Head of caudate nucleus (tissue), 42 donors: ENCODE measurements at places on chromosomes 6 and 20.

DNA sequence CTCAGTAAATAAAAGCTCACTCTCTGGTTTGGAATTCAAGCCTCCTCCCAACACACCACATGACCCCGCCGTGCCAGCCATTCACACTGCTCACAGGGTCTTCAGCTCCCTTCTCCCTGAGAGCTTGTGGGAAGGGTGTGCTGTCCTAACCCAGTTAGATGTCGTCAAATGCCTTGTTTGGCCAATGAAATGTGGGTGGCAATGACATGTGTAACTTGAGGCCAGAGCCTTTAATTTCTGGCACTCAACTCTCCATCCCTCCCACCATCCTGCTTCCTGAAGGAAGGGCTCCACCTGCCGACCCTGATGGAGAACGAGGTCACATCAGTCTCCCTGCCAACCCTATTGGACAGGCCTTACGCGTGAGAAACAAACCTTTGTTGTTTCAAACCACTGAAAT lies 224.5 kb upstream of the AGPAT4 start:
- DNase-seq = no peak

- DNase-seq = peak; percentile 51
Observed at GRCh38 chr6:110039981-110040383, 61.9 kb downstream of the GPR6 start.

DNA sequence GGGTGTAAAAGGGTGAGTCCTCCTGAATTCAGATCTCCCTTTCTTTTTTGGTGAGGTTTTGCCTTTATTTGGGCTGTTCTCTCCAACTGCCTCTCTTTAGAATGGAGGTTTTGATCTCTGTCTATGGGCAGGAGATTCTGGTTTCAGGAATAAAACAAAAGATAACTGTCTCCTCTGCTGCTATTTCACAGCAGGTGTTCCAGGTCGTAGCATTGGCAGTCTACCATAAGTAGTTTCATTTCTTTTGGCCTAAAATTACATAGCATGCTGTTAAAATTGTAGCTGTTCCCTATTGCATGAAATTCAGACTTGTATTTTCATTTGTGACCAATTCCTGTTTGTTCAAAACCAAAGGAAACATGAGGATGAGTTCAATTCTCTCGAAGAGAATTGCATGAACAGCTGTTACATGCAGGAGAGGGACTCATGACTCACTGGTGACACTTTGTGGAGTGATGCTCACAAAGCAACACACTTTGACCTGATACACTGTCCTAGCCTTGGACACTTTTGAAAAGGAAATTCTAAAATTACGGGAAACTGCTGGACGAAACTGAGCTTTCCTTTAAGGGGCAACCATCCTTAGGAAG lies 76.8 kb upstream of the SIRPG start:
- DNase-seq = peak; percentile 13

GRCh38 chr20:47499053-47499452 lies 2.6 kb upstream of the NCOA3 start:
- no peak for DNase-seq

- no peak for DNase-seq
Observed at GRCh38 chr20:51660672-51661608, 107.2 kb downstream of the ATP9A start.

- DNase-seq = no peak
Observed at GRCh38 chr6:108690326-108691049, 129.8 kb downstream of the FOXO3 start.

DNA sequence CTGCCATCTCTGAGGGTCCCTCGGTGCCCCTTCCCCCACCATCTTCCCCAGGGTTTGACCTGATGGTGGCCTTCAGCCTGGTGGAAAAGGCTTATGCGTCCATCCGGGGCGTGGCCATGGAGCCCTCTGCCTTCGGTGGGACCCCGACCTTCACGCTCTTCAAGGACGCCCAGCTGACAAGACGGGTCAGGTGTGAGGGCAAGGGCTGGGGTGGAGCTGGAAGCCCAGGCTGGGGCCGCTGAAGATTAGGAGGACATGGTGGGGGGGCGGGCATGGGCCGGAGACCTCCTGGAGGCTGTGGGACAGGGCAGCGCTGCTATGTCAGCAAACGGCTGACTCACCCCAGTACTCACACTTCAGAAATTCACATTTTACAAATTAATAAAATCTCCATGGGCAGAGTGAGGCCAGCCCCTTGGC lies 23.5 kb downstream of the COL20A1 start:
- no peak for DNase-seq

DNA sequence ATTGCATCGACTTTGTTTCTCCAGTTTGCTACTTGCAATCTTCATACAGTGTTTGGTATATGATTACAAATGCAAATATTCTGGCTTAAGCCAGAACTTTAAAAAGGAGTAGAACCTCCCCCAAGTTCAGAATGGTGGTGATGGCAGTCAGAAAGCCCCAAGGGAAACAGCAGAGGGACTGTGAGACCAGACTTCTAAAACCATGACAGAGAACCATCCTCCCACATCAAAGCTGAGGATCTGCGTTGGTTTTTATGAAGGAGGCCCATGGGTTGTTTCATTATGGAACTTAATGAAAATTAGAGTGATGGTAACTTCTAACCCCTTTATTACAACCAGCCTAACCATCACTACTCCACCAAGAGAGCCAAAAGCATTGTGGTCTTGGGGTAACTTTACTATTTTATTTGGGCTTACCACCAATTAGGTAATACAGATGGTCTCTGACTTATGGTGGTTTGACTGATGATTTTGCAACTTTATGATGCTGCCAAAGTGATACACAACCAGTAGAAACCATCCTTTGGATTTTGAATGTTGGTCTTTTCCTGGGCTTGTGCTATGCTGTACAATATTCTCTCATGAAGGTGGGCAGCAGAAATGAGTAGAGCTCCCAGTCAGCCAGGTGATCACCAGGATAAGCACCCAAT lies 10.9 kb upstream of the MRS2 start:
- DNase-seq = no peak

DNA sequence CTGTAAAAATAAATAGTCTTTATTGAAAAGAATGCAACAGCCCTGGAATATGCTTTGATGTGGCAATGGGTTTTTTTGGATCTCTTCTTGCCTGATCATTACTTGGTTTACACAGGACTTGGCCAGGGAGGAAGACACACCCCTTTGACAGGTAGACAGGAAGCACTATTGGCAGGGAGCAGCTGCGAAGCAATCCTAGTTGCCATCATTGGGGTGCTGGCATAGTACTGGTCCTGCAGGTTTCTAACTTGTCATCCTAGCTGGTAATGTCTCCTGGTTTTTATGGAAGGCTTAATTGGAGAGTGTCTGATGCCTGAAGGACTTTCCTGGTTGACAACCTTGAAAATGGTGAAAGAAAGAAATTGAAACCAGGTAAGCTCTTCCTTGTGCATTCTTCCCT lies 71.2 kb upstream of the CCN6 start:
- no peak for DNase-seq

DNA sequence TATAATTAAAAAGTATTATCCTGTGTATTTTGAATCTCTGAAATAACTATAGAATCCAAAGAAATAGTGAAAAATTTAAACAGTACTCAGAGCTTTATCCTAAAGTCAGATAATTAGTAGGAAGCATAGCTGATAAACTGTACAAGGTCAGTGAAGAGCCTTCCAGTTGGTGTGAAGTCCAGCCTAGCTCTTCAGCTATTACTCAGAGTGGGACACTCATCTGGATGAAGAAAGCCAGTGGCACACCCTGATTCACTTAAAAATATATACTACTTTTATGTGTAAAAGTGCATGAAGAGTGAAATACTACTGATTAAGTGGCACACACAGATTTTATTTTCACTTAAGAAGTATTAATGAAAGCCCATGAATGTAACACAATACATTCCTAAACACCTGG lies 3.1 kb downstream of the IFNGR1 start:
- DNase-seq = no peak

GRCh38 chr6:12767016-12767415 lies 50.4 kb downstream of the PHACTR1 start:
- no peak for DNase-seq

- DNase-seq = no peak
Observed at GRCh38 chr6:27872642-27873020, 39.6 kb downstream of the OR2B2 start.

DNA sequence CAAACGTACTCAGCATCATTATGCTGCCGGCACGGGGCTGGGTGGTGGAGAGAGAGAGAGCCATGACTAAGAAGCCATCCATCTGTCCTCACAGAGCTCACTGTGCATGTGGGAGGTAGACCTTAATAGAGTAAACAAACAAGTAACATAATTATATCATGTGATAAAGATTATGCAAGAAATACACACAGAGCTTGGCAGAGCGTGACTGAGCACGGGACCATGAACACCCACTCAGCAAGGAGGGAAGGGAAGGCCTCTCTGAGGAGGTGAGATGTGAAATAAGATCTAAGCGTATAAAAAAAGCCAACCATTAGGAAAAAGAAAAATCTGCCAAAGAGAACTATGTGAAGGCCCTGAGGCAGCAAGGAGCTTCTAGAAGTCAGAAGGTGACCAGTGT lies 207.5 kb downstream of the PTPRT start:
- DNase-seq = no peak

DNA sequence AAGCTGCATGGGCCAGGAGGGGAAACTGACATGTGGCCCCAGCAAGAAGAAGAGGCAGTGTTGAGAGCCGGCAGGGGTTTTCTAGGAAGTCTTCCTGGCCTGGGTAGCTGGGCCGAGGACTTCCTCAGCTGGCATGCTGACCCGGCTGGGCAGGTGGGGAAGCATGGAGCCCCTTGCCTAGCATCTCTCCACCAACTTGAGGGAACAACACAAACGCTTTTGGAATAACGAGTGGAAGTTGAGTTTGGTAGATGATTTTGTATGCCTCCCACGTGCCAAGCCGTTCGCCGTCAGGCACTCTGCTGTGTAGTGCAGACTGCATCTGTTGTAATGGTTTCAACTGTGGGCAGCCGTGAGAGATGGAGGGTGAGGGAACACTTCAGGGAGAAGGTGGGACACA lies 7.3 kb downstream of the TMEM181 start:
- peak; percentile 36 for DNase-seq

DNA sequence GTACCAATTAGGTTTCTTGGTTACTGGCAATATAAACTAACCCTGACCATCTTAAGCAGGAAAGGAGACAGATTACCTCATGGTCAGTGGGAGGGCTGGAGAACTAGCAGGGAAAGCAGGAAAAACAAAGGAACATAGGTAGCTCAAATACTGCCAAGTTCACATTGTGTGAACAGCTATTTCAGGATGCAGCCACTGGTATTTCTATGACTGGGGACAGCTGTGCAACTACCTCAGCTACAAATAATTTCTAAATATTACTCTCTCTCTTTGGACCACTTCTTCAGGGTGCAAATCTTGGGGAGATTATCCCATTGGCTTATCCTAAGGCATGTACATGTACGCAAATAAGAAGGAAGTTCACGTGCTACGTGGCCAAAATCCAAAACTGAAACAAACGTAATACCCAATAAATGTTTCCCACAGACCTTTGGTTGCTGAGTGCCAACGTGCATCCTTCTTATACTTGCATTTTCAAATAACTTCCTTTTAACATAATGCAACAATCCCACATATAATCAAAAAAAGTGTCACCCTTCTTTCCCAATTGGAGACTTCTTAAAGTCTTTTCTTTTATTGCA lies 180.9 kb downstream of the PHF3 start:
- no peak for DNase-seq

GRCh38 chr6:130794738-130795137 lies 32.5 kb upstream of the SMLR1 start:
- DNase-seq = no peak

DNA sequence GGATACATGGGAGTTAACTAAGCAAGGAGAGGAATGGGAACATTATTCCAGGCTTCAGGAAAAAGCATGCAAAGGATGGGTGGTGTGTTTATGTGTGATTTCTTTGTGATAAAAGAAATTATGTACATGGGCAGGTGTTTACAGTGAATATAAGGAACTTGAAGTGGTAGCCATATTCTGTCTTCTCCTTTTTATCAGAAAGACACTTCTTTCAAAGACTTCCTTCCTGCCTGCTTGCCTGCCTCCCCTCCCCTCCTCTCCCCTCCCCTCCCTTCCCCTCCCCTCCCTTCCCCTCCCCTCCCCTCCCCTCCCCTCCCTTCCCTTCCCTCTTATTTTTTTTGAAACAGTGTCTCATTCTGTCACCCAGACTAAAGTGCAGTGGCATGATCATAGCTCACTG lies 14.4 kb downstream of the CYB5R4 start:
- no peak for DNase-seq

DNA sequence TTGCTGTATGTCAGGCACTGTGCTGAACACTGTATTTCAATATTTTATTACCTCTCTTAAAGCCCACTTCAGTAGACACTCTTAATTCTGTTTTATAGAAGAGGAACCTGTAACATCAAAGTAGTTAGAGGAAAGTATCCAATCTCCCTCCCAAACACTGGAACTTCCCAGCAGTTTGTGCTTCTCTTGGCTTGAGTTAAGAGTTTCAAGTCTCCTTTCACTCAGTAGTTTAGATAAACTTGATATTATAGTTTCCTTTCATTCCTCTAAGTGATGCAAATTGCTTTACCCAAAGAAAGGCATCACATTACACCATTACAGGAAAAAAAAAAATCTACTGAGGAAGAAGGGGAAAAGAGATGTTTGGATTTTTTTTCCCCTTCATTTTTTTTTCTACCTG lies 164.3 kb downstream of the TSHZ2 start:
- no peak for DNase-seq

DNA sequence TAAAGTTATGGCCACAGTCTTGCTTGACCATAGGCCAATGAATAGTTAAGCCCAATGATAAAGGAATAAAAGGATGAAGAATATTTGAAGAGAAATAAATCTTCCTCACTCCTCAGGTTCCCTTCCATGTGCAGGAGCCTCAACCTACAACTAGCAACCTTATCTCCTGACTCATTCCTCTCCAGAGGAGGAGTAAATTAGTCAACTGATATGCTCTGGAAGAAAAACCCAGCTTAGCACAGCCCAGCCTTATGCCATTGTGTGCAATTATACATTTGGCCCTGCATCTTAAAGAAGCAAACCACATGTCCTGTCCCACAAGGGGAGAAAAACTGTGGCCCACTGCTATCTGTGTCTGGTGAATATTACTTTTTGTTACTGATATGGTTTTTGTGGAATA lies 82.1 kb downstream of the PHIP start:
- no peak for DNase-seq

GRCh38 chr6:53239526-53239925 lies 90.9 kb upstream of the GCM1 start:
- no peak for DNase-seq

- DNase-seq = no peak
Observed at GRCh38 chr20:53657732-53658131, 64.1 kb upstream of the ZNF217 start.

- DNase-seq = no peak
Observed at GRCh38 chr20:2387180-2387577, 6.5 kb downstream of the TGM6 start.

GRCh38 chr6:9540534-9541126 lies 874.2 kb downstream of the TFAP2A start:
- DNase-seq = no peak

DNA sequence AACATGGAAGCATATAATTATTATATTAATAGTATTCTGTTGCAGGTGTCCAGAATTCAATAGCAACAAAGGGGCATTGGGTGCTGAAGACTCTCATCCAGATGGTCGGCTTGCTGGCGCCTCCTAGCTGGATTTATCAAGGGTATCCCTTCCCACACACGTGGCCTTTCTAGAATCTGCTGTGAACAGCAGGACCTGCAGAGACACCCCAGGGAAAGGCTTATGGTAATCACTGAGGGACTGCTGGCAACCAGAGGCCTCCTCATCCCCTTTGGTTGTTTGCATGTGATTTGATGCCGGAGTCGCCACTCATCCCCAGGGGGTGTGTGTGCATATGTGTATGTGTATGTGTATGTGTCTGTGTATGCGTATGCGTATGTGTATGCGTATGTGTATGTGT lies 20.6 kb downstream of the ZFP64 start:
- no peak for DNase-seq

- DNase-seq = no peak
Observed at GRCh38 chr6:134520181-134521115, 202.5 kb upstream of the SGK1 start.

GRCh38 chr6:89368999-89369398 lies 16.5 kb upstream of the UBE2J1 start:
- DNase-seq = peak; percentile 71
